ENCODE measurements at places on chromosomes 1 and 21.

GRCh38 chr1:2978691-2979190 lies 42.5 kb upstream of the ACTRT2 start:
- no peak for DNase-seq

DNA sequence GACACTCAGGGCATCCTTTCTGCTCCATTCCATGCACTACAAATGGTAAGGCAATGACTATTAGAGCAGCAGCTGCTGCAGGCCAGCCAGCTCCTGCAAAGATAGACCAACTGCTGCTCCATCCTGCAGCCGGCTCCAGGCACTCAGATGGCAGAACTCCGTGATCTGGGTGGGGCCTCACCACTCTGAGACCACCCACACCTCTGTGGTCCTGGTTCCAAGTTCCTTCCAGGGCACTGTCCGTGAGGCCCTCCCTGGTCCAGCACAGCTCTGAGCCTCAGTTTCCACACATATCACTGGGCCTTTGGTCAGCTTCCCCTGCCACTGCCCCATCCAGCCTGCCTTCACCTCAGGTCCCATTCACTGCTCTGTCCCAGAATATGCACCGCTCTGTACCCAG lies 114.7 kb downstream of the DMRTB1 start:
- no peak for DNase-seq

GRCh38 chr1:241531195-241532161 lies 700 bp upstream of the KMO start:
- DNase-seq = peak; percentile 65

- DNase-seq = no peak
These were observed 2.8 kb downstream of the CD48 start for GRCh38 chr1:160708801-160709200.

DNA sequence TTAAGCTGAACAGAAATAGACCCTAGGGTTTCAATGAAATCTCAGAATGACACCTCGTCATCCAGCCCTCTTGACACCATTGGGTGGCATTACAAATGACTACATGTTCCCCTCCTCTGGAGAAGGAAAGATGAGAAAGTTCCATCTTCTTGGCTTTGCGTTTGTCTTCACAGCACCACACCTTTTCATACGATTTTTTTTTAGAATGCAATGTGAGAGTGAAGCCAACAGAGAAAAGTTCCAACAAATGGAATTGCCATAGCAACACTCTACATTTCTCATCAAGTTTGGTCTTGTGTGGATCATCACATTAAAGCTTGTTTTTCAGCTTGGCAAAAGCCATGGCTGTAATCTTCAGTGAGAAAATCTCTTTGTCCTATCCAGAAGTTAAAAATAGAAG lies 183.4 kb upstream of the SNX7 start:
- no peak for DNase-seq

DNA sequence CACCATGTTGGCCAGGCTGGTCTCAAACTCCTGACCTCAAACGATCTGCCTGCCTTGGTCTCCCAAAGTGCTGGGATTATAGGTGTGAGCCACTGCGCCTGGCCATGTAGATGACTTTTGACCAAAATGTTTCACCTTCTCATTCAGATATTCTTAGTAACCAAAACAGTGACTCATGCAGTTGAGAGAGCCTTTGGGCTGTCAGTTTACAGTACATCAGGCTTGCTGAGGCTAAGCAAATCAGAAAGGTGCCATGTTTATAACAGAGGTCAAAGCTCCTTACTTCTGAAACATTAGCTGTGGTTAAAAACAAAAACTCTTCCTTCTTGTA lies 21.0 kb downstream of the CNIH4 start:
- no peak for DNase-seq

GRCh38 chr1:209341673-209342420 lies 241.7 kb upstream of the CAMK1G start:
- DNase-seq = no peak

DNA sequence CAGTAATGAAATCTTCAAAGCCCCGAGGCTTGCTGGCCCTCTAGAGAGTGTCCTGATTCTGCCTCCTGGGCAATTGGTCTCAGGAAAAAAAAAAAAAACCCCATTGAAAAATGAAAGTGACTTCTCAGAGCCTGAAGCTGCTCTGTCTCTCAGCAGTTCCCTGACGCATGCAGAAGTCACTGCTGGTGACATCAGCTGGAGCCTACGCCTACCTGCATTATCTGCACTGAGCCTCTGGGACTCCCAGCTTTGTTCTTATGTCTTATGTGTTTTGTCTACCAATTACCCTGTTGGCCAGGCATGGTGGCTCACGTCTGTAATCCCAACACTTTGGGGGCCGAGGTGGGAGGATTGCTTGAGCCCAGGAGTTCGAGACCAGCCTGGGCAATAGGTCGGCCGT lies 10.1 kb upstream of the SLC25A33 start:
- DNase-seq = no peak

GRCh38 chr1:198143797-198144196 lies 13.0 kb upstream of the NEK7 start:
- no peak for DNase-seq

DNA sequence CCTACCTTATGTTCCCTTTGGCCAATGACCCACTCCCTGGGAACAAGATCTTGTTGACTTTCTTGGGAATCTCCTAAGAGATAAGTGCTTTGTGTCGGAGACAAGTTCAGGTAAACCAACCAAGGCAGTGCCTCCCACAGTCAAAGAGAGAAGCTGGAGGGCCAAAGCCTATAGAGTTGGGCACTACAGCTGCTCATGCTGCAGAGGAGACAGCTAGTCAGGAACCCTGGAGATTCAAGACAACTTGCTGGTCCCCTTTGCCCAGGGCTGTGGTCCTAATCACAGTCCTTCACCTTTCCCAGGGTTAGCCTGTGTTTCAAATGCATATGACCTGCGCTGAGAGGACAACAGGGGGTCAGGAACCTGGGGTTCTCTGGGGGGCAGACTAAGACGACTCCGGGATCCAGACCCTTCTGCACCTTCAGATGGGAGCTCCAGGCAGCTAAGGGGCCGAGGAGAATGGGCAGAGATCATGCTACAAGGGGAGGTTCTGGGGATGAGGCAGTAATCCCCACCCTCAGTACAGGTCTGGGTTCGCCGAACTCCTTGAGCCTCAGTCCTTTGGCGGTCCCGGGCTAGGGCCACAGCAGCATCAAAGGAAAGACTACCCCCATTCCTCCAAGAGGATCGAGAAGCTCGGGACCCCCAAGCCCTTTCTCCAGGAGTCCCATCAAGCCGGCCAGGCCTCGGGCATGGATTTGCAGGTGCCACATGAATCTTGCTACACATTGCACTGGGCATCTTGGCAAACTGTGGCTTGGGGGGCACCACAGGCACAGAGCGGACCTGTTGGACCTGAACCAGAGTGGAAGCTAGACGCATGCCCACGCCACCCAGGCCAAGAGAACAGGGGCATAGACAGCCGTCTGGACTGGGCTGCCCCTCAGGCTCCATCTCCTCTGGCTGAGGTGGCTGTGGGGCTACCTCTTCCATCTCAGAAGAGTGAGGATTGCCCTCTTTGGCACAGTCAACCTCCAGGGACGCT lies 2.0 kb upstream of the USF1 start:
- no peak for DNase-seq

DNA sequence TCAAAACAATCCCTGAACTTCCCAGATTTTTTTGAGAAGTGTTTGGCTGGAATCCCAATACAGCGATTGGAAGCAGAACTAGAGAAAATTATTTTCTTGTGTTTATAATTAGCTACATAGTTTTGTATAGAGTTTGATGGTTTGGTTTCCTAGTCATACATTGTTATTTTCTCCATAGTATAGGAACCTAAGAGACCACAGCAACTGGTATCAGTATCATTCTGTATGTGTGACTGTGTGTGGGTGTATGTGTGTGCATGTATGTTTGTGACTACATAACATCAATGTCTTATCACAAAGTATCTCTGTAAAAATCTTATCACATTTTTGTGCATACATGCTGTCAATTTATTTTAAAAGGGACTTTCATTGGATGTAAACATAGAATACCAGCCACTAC lies 780.5 kb downstream of the MRPL39 start:
- no peak for DNase-seq

DNA sequence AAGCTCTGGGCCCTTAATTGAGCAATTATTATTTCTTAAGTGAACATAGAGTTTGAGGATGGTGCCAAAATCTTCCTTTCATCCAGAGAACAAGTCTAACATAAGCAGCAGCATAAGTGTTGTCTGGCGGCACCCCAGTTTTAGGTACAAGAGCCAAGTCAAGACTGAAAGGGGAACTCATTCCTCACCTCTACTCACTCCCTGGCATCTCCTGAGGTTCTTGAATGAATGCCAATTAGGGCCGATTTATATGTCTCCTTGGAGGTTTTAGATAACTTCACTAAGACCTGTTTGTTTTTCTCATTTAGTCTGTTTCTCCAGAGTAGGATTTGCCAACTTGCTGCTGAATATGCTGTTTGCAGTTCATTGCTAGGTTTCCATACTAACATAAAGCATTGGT lies 42.6 kb upstream of the ADGRL2 start:
- no peak for DNase-seq

DNA sequence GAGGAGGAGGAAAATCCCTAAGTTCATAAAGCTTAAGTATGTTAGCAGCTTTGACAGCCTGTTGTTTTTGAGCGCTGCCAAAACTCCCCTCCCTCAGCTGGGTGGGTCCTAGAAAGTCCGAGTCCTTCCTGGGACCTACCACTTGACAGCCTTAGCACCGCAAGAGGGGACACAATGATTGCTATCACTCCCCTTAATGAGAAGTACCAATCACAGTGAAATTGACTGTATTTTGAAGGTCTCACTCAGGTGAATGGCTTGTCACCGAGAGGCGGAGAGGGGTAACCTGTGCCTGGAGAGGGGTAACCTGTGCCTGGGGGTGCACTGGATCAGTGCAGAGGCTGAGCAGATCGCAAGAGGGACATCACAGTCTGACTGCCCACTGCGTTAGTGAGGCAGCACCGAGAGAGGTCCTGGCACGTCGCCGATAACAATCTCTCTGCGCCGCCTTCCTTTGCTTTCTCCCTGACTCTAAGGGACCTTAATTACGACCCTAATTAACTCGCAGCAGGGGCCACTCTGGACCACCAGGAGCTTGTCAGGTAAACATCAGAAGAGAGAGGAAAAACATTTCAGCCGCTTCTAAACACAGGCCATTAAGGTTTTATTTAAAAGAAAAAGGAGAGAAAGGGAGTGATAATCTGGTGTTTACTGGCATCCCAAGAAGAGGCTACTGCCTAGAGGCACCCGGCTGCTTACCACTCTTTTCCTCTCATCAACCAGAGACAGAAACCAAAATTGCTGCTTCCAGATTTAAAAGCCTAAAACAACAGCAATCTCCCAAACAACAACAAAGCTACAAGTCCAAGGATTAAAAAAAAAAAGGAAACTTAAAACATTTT lies 25.7 kb upstream of the KCNK1 start:
- no peak for DNase-seq

DNA sequence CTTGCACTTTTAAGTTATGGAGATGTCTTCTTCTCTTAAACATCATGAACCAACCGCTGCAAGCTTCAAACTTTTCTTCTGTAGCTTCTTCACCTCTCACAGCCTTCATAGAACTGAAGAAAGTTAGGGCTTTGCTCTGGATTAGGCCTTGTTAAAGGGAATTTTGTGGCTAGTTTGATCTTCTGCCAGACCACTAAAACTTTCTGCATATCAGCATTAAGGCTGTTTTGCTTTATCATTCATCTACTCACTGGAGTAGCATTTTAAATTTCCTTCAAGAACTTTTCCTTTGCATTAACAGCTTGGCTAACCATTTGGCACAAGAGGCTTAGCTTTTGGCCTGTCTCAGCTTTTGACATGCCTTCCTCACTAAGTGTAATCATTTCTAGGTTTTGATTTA lies 43.0 kb upstream of the RGL1 start:
- no peak for DNase-seq

- DNase-seq = peak; percentile 63
These were observed 257.2 kb downstream of the MRPL39 start for GRCh38 chr21:25350056-25350455.

GRCh38 chr1:197444755-197445154 lies 176.7 kb downstream of the CRB1 start:
- DNase-seq = no peak

- no peak for DNase-seq
These were observed 89.2 kb upstream of the IGSF21 start for GRCh38 chr1:18018366-18018765.

DNA sequence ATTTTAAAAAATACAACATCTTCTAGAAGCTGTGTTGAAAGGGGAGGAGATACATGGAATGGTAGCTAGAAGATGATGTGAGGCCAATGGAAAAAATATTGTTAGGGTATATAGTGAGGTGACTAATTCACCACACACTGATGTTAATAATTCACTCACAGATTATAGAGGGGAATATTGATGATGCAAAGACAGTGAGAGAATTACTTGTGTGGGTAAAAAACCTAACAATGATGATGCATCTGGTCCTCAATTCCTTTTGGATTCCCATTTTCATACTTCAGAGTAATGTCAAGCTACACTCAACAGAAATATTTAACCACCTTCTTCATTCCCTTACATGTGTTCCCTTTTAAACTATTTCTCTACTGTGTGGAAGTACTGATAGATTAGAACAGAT lies 169.5 kb upstream of the DPYD start:
- DNase-seq = no peak

GRCh38 chr21:16976193-16976592 lies 536.6 kb upstream of the CXADR start:
- no peak for DNase-seq

DNA sequence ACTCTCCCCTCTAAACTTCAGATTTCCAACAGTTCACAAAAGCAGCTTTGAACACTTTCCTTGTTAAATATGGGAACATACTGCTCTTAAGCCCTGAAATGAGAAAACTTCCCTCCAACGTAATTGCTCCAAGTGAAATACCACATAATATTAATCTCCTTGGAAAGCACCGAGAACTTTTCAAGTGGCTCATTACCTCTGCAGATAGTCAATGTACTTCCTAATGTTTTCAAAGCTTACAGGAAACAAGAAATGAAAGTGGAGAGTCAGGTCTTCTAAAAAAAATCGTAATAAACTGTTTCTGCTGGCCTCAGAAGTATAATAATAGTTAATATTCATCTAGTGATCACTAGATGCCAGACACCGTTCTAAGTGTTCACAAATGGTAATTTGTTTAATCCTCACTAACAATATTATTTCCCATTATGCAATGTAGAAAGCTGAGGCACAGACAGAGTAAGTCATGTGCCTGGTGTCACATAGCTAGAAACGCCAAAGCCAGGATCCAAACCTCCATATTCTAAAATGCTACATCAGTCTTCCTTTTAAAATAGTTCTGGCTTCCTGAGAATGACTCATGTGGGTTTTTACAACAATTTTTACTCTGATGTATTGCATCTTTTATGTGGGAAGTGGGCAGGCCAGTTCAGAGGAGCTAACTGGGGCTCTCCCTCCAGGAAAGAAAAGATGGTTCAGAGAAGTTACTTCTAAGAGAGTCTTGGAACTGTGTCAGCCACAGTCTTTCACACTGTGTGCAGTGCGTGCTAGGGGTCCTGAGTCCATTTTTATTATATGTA lies 177.2 kb downstream of the PLPPR4 start:
- no peak for DNase-seq

Data from SJCRH30 (cell line).